Choroid plexus epithelial cell (primary cell): ENCODE measurements at places on chromosomes 16 and 17.

GRCh38 chr17:19645734-19646201 lies 2.8 kb upstream of the ALDH3A2 start:
- peak; percentile 39 for DNase-seq

DNA sequence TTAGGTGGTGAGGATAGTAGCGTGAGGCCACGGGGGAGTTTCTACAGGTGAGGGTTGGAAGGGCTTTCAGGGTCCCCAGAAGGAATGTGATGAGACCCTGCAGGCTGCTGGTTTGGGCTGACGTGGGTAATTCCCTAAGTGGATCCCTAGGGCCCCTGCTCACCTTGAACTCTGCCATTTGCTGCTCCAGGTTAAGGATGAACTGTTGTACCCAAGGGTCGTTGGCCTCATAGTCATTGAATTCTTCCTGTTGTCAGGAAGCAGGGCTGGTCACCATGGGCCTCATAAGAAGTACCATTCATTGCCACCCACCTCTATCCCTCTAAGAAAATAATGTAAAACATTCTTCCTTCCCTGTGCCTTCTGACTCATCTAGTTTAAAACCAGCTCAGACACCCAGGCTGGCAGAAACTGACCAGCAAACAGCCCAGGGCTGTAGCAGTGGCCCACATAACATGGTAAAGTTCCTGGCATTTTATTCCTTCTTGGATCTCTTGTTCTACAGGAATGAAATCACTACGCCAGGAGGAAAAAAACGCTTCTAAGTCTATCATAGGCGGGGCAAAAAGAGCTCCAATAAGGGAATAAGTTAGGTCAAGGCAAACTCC lies 27.6 kb downstream of the FCSK start:
- no peak for DNase-seq

DNA sequence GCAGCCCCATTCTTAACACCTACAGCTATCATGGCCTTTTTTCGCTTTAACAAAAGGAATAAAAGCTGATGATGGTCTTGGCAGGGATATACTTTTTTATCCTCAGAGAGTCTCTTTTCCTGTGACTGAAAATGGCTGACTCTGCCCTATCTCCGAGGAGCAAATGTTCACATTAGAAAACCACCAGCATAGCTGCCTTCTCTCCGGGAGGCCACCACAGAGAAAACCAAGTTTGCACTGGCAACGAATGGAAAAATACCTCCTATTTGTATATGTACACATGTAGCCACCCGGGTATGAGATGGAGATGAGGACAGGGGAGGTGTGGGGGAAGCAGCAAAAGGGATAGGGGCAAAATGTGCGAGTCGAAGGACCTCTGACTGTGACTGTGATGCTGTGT lies 88.2 kb downstream of the STX8 start:
- peak; percentile 73 for DNase-seq

- DNase-seq: peak; percentile 72
Observed at GRCh38 chr16:30786936-30787612, at the start of gene ZNF629. ZNF629 (minus strand) TSS chr16:30787205; CDS start chr16:30784482, 2,723 bp downstream.

GRCh38 chr17:76727745-76728456 lies 1.3 kb downstream of the METTL23 start:
- DNase-seq: no peak

DNA sequence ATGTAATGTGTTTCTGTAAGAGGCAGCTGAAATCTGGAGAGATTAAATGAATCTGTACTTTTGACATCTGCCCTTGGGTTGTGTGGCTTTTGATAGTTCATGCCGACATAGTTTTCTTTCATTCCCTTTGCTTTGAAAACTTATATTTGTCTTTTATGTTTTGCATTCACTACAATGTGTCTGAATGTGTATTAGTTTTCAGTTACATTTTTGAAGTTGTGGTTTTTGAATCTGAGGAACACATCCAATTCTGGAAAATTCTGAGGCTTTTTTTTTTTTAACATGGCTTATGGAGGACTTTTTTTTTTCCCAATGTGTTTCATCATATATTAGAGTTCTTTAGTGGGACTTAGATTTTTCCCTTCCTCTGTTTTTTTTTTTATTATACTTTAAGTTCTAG lies 683.7 kb upstream of the SOX9 start:
- DNase-seq: no peak

GRCh38 chr16:473046-474043 lies 47.9 kb downstream of the RAB11FIP3 start:
- peak; percentile 20 for DNase-seq

- DNase-seq: no peak
Observed at GRCh38 chr16:56436258-56436657, 10.9 kb upstream of the AMFR start.

GRCh38 chr16:64962786-64963185 lies 159.1 kb downstream of the CDH11 start:
- peak; percentile 43 for DNase-seq

DNA sequence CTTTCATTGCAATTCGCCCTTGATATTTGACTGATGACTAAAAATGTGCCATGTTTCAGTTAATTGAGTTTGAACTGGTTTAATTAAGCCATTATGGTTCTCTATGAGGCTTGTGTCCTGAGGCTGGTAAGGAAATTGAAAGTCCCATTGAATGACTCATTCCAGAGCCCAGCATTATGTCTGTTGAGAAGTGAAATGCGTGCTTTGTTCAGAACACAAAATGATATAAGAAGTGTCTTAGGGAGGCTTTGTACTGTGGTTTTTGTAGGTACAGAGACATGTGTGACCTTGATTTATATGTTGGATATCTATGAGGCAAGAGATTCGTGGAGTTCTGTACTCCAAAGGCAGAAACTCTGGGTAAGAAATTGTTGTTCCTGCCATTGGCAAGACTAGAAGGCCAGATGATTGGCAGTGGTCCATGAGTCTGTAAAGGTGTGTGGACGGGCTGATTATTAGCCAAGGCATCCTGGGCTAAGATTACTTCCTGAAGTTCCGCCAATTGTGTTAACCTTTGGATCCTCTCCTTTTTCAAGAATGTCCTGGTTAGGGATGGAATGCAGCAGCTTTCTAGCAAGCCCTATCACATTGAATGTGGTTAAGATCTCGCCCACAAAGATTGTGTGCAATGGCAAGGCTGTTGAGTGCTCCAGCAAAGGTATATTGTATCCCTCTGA lies 103.7 kb downstream of the NPIPB5 start:
- peak; percentile 43 for DNase-seq

- no peak for DNase-seq
Observed at GRCh38 chr17:2466931-2467330, 44.8 kb downstream of the METTL16 start.

GRCh38 chr16:82034981-82035612 lies at the start of gene HSD17B2:
HSD17B2 (plus strand) TSS chr16:82035253; CDS start chr16:82035425, 172 bp downstream.
- peak; percentile 27 for DNase-seq

DNA sequence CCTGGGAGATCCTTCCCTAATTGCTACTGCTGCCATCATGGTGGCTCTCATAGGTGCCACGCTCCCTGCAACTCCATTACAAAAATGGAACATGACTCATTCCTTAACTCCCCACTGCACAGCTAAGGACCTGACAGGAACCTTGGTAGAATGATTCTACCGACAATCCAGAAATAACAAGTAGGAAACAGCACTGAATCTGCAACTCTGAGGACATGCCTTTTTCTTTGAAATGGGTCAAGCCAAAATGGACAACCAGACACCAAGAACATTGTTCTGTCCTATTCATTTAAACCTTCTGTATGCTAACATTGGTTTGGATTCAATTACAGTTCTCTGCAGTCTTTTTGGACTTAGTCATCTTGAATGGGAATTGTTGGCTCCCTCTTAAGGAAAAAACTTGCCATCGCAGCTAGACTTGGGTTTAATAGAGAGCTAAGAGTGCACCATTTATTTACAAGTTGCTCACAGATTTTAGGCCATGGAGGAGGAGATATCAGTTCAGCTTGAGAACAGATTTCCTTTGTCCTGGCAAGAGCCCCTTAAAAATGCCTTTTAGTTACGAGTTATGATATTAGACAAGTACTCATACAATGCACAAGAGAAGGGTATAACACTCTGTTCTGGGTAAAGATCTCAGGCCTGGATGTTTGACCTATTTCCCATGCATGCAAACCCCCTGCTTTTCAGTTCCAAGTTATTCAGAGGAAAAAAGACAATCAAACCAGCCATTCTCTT lies 20.9 kb upstream of the NSRP1 start:
- peak; percentile 90 for DNase-seq

DNA sequence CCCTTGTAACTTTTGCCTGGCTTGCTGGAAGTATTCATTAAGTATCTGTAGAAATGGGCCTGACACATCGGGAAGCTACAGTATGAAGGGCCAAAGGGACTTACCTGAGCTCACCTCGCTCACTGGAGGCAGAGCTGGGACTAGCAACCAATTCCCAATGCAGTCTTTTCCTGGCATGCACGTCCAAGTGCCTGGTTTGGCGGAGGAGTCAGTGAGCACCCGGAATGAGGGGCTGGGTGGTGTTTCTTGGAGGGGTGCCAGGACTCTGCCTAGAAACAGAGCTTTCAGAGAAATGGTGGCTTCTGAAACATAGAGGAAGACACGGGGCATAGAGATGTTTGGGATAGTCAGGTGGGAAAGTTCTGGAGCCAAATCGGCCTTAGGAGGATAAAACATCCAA lies 18.4 kb upstream of the GPRC5C start:
- DNase-seq: no peak

GRCh38 chr16:72666267-72666666 lies 381.7 kb downstream of the ZFHX3 start:
- peak; percentile 28 for DNase-seq

GRCh38 chr17:82387705-82388106 lies 16.1 kb downstream of the UTS2R start:
- DNase-seq: no peak

DNA sequence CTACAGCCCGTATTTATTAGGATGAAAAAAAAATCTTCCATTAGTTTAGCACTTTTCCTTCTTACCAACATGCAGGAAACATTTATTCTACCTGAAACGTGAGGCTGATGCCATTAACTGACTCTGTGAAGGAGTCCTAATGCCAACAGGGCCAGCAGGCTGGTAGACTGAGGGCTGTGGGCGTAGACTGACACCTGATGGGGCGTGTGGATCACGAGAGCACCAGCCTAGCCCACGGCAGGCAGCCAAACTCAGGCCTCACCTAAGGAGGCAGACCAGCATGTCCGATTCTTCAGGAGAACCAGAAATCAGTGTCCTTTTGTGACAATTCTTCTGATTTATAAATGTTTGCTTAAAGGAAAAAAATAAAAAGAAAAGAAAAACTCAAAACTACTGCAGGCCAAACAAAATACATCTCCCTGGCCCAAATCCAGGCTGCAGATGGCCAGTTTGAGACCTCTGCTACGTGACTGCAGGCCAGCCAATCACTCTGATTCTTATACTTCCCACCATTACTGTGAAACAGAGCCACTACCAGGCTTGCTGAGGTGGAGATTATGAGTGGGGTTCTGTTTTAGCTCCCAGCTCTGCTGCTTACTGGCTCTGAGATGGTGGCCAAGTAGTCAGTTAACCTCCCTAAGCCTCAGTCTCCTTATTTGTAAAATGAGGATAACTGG lies 66.5 kb downstream of the GNAO1 start:
- DNase-seq: no peak

GRCh38 chr16:87784812-87785211 lies 19.0 kb upstream of the KLHDC4 start:
- no peak for DNase-seq

DNA sequence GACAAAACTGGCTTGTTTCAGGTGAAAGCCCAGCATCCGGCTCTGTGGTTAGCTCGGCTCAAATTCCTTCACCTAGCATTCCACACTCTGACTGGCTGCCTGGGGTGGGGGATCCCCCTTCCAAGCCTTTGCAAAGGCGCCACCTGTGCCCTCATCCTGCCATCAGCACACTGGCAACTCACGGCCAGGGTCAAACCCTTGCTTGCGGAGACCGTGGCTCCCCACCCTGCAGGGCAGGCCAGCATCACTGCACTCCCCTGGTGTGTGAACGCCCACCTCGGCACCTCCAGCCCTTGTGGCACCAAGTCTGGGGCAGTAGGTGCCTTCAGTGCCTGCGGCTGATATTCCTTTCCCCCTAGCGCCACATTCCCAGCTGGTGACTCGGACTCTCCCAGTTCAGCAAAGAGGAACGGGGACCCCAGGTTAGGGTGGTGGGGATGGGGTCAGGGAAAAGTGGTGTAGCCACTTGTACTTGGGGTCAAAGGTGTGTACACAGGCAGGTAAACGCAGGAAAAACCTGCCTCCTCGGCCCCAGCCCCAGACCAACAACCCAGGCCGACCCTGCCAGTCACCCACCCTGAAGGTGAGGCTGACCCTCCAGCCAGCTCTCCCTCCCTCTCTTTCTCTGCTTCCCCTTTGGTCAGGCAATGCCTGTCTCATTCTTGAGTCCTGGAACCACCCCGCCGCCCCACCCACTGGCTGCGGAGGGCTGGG lies 1.1 kb downstream of the FLII start:
- DNase-seq: peak; percentile 35
